ENCODE measurements at places on chromosomes 2 and 18.

GRCh38 chr18:34647251-34647650 lies 62.8 kb upstream of the DTNA start:
- no peak for DNase-seq
- no peaks in the 10 kb centered on the region for H3K36me3 ChIP-seq
- H3K4me3 ChIP-seq: no peak overlapping the region
- no peak overlapping the region for H3K27ac ChIP-seq
- no peaks in the 10 kb centered on the region for H3K27me3 ChIP-seq

GRCh38 chr2:3778851-3779495 lies 75.6 kb downstream of the DCDC2C start:
- no peak for DNase-seq
- no peak overlapping the region for H3K4me3 ChIP-seq
- no peaks in the 10 kb centered on the region for H3K4me1 ChIP-seq
- no peaks in the 10 kb centered on the region for H3K36me3 ChIP-seq
- peaks cover 5% of the 10 kb centered on the region for H3K27me3 ChIP-seq

DNA sequence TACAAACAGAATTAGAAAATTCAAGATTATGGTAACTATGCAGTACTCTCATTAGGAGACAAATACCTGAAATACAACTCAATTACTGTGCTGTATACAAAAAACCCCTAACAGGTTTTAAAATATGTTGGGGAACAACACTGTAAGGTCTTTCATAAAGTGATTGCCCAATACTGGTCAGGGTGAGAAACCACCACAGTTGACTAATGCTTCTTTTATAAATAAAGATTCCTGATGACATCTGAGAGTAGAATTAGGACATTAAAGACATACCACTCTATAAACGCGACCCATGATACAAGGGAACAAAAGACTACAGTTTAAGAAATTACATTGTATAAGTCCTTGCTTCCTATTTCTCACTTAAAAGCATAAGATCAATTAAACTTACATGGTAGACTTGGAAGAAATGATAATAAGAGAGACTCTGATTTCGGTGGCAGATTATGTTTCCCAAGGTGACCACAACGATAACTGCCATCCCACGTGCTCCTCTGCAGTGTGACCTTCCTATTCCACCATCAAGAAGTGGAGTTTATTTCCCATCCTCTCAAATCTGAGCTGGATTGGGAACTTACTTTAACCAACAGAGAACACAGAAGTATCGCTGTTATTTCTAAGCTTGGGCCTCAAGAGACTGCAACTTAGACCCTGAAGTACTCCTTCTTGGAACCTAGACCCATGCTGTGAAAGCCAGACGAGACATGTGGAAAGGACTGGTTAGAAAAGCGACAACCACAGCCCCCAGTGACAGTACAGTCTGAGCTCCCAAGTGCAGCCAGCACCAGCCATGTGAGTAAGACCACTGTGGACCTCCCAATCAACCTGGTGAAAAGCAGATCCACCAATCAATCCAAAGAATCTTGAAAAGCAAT lies 52.3 kb downstream of the ZNF521 start:
- H3K4me3 ChIP-seq: no peak overlapping the region

DNA sequence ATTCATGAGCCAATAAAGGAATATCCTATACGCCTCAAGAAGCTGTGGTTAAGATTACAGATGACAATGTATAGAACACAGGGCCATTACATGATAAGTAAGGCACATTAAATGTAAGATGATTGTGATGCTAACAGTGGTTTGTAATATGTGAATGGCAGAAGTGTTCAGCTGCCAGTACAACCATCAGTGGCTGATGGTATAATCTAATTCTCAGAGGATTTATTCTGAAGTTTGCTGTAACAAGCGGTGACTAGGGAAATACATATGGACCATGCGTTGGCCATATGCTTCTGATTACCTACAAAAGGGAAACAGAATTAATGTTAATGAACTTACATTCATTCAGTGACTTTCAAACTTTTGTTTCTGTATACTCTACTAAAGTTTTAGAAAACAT lies 750.8 kb upstream of the KLHL29 start:
- no peak overlapping the region for H3K4me3 ChIP-seq
- no peak overlapping the region for H3K27ac ChIP-seq
- DNase-seq: no peak
- no peaks in the 10 kb centered on the region for H3K4me1 ChIP-seq

DNA sequence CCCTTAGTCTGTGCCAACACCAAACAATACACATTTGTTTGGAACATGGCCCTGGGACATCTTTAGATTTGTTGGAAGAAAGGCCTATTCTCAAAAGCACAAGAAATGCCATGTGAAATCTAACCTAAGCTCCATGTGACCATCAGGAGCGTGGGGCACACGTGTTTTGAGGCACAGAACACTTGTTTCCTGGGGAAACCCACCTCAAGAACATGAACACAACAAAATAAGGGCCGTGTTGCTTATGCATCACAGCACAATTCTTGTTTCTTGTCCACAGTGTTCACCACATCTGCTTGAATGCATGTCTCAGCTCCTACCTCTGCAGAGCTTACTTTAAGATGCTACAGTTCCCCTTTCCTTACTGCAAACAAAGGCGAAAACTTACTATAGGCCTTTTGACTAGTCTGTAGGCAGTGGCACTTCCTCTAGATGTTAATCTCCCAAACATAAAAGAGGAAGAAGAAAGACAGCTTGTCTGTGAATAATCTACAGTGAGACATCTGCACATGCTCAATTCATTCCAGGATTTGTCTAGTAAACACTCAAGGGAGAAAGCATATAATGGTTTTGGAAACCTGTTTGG lies 165.0 kb downstream of the ANKRD44 start:
- H3K36me3 ChIP-seq: no peaks in the 10 kb centered on the region
- H3K27ac ChIP-seq: no peak overlapping the region
- DNase-seq: no peak
- no peaks in the 10 kb centered on the region for H3K27me3 ChIP-seq
- no peak overlapping the region for H3K4me3 ChIP-seq

DNA sequence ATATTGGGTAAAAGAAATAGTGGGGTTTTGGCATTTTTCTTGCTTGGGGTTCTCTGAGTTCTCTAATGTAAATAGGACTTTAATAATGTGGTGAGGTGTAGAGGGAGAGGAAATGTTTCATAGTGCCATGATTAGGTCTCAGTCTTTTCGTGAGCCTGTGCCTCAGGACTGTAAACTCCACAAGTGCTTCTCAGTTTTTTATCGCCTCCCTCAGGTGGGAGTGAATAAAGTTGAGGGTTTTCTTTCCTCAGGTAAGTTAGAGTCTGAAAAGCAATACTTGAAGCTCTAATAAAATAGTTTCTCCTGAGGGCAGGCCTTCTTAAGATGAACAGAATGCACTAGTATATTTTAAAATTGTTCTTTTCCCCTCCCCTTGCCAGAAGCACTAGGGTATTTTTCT lies 243.1 kb upstream of the SETBP1 start:
- H3K27me3 ChIP-seq: no peaks in the 10 kb centered on the region
- no peak overlapping the region for H3K4me3 ChIP-seq
- H3K27ac ChIP-seq: no peak overlapping the region
- no peaks in the 10 kb centered on the region for H3K4me1 ChIP-seq
- DNase-seq: no peak

- no peaks in the 10 kb centered on the region for H3K36me3 ChIP-seq
- no peak overlapping the region for H3K4me3 ChIP-seq
- H3K4me1 ChIP-seq: no peaks in the 10 kb centered on the region
- no peaks in the 10 kb centered on the region for H3K27me3 ChIP-seq
- no peak overlapping the region for H3K27ac ChIP-seq
These were observed 843.4 kb downstream of the TMEM182 start for GRCh38 chr2:103605071-103605780.

- H3K27me3 ChIP-seq: no peaks in the 10 kb centered on the region
- H3K4me1 ChIP-seq: peaks cover 22% of the 10 kb centered on the region
- no peaks in the 10 kb centered on the region for H3K36me3 ChIP-seq
- H3K4me3 ChIP-seq: no peak overlapping the region
- H3K27ac ChIP-seq: peak overlapping the region; percentile 78
These were observed 25.8 kb downstream of the SPEG start for GRCh38 chr2:219460424-219460926.

- no peak for DNase-seq
- no peaks in the 10 kb centered on the region for H3K4me1 ChIP-seq
- no peak overlapping the region for H3K4me3 ChIP-seq
- H3K27ac ChIP-seq: no peak overlapping the region
- H3K36me3 ChIP-seq: no peaks in the 10 kb centered on the region
These were observed 56.5 kb downstream of the RNU4ATAC start for GRCh38 chr2:121587131-121587530.

- H3K27ac ChIP-seq: peak overlapping the region; percentile 54
- peak; percentile 63 for DNase-seq
- no peaks in the 10 kb centered on the region for H3K27me3 ChIP-seq
- H3K36me3 ChIP-seq: no peaks in the 10 kb centered on the region
- H3K4me3 ChIP-seq: no peak overlapping the region
- H3K4me1 ChIP-seq: peaks cover 3% of the 10 kb centered on the region
These were observed 46.8 kb upstream of the MBOAT2 start for GRCh38 chr2:9050122-9050809.

DNA sequence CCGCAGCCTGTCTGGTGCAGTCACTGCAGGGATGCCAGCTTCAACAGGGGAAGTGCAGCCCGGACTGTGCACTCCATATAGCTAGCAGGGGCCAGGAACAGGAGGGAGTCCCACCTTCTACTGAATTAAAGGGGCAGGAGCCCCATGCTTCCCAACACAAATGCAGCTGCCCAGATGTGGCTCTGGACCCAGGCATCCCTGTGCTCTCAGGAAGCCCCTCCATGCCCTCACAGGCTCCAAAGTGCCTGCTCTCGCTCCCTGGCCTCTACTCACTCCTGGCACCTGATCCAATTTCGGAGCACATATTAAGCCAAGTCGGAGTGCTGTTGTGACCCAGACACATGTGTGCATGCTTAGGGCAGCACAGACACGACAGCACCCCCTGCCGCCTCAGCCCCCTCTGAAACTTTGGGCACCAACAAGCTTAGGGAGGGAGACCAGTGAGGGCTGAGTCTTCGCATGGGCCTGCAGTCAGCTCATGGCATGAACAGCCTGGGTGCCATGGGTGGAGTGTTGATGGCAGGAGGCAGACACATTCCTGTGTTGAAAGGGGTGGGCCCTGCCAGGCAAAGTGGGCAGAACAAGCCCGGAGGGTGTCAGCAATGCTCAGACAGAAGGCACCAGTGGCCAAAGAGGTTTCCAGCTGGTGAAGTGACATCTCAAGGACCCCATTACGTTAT lies 83.5 kb downstream of the ZNF804A start:
- H3K36me3 ChIP-seq: no peaks in the 10 kb centered on the region
- no peak overlapping the region for H3K4me3 ChIP-seq
- no peak for DNase-seq
- H3K4me1 ChIP-seq: no peaks in the 10 kb centered on the region
- no peaks in the 10 kb centered on the region for H3K27me3 ChIP-seq

DNA sequence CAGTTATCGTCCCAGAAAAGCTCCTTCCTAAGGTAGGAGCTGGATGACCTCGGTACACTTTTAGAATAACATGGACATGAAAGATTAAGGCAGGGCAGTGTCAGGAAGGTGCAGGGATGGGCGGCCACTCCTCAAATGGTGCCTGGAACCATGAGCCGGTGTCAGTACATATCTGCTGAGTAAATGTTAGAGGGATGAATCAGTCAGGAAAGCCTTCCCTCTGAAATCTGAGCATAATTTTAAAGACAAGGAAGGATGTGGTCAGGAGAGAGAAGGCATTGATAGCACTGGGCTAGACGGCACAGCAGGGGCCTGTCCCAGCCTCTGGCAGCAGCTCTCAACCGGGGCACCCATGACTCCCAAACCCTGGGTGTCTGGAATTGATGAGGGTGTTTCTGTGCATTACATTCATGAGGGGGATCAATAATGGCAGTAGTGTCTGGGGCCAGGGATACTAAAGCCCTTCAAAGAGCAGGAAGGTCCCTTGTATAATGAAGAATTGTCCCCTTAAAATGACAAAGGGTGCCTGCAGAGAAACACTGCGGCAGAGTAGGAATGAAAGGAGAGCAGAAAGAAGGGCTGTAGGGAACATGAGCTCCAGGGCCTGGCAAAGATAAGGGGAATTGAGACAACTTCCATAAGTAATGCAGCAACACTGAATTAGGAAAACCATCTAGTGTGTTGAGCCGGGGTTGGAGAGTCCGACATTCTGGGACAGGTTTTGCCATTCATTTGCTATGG lies 162.3 kb upstream of the REV1 start:
- H3K36me3 ChIP-seq: no peaks in the 10 kb centered on the region
- no peak overlapping the region for H3K27ac ChIP-seq
- no peaks in the 10 kb centered on the region for H3K27me3 ChIP-seq
- peaks cover 11% of the 10 kb centered on the region for H3K4me1 ChIP-seq
- no peak overlapping the region for H3K4me3 ChIP-seq

- H3K4me3 ChIP-seq: peak overlapping the region; percentile 65
- no peaks in the 10 kb centered on the region for H3K36me3 ChIP-seq
- H3K27me3 ChIP-seq: peaks cover 78% of the 10 kb centered on the region
- DNase-seq: peak; percentile 55
- peaks cover 22% of the 10 kb centered on the region for H3K4me1 ChIP-seq
These were observed 1.7 kb downstream of the CXCR4 start for GRCh38 chr2:136116151-136116812.

DNA sequence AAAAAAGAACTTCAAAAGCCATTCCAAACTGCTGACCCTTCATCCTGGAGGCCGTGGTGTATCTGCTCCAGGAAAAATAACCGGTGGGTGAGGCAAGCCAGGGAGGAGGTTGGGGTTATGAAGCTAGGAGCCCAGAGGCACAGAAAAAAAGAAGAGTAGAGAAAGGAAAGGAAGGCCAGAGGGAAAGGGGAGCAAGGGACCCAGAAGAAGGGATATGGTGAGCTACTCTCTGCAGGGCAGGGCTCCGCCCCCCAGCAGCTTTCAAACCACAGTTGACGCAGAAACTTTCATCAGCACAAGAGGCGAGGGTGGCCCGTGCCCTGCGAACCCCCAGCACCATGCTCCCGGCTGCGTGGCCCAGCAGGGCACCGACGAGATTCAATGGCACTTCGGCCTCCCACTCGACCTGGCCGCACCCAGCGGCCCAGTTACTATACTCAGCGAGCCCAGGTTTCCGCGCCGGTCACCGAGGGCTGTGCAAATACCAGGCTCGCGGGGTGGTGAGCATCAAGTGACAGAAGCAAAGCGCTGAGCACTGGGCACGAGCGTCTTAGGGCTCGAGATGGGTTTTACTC lies 665 bp downstream of the MCM6 start:
- no peaks in the 10 kb centered on the region for H3K36me3 ChIP-seq
- no peaks in the 10 kb centered on the region for H3K27me3 ChIP-seq
- H3K4me3 ChIP-seq: peak overlapping the region; percentile 49
- peaks cover 5% of the 10 kb centered on the region for H3K4me1 ChIP-seq
- peak overlapping the region; percentile 80 for H3K27ac ChIP-seq

DNA sequence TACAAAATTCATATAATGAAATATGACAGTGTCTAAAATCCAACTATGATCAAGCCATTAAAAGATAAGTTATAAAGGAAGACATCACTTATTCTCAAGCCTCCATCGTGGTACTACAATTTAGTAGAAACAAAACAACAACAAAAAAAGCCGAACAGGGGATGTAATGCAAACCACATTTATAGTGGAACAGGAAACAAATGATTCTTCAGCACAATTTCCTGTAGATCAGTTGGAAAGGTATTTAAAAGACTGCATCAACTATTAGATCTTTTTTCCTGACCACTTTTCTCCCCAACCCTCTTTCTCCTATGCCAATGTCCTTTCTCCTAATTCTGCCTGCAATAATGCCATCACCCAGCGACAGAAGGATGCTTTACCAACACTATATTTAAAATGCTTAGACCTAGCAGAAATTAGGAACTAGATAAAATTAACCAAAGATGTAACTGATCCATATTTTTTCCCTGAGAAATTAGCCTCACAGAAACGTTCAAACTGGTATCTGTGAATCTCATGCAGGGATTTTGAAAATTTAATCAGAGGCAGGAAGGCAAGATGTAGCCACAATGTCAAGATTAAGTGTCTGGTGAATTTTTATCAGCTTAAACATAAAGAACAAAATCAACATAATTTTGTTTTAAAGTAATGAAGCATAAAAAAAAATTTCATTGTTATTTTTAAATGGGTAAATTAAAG lies 271.4 kb downstream of the TCF4 start:
- peak overlapping the region; percentile 29 for H3K27ac ChIP-seq
- no peak overlapping the region for H3K4me3 ChIP-seq
- no peaks in the 10 kb centered on the region for H3K4me1 ChIP-seq
- H3K36me3 ChIP-seq: no peaks in the 10 kb centered on the region
